ENCODE measurements at places on chromosomes 2 and 18.

DNA sequence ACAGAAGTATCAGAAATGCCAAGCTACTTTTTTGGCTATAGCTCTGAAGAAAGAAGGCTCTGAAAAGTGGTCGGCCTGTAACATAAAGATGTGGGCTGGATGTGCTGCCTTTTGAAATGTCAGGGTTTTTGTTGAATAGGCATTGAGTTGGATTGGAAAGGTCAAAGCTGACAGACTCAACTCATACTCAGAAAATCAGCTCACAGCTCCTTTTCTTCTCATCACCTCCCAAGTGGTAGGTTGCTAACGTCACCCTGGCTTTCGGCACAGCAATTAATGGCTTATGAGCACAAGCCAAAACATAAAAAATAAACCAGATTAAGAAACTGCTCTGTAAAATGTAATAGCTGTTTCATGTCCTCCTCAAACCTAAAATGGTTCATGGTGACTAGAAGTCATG is 68.3 kb downstream of the KCNF1 start:
- DNase-seq = no peak

DNA sequence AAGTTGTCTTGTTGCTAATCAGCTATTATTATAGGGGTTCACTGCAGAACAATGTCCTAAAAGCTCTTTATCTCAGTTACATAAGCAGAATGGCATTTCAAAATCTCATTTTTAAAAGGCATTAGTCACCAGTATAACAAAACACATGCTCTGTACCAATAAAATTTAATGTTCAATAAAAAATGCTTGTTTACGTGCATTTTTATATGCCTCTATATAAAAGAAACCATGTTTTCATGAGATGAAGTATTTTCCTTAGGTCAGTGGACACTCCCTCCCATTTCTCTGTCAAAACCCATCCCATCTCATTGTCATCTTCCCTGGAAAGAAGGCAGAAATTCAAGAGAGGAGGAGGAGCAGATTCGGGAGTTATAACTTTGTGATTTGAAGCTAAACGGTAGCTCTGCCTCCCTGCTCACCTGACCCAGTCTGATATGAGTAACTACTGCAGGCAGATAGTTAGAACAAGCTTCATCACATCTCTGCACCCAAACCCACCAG is 231.9 kb upstream of the SIX2 start:
- DNase-seq = no peak

DNA sequence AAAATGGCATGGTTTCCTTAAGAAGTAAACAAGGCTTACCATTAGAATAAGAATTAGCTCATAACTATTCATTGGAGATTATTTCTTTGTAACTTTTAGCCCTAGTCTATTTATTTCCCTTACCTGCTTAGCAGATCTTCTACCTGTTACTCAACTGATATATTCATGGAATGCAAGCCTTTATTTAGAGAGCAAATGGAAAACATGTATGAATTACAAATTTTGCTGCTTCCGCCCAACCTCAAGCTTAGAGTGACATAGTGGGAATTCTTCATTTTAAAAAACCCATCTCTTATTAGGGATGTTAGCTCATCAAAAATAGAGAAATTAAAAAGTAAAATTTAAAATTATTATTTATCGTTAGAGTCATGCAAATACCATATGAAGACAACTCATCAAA is 110.9 kb downstream of the STRN start:
- DNase-seq = no peak

- no peak for DNase-seq
Measured at GRCh38 chr2:205013586-205013985, 468.3 kb downstream of the PARD3B start.

DNA sequence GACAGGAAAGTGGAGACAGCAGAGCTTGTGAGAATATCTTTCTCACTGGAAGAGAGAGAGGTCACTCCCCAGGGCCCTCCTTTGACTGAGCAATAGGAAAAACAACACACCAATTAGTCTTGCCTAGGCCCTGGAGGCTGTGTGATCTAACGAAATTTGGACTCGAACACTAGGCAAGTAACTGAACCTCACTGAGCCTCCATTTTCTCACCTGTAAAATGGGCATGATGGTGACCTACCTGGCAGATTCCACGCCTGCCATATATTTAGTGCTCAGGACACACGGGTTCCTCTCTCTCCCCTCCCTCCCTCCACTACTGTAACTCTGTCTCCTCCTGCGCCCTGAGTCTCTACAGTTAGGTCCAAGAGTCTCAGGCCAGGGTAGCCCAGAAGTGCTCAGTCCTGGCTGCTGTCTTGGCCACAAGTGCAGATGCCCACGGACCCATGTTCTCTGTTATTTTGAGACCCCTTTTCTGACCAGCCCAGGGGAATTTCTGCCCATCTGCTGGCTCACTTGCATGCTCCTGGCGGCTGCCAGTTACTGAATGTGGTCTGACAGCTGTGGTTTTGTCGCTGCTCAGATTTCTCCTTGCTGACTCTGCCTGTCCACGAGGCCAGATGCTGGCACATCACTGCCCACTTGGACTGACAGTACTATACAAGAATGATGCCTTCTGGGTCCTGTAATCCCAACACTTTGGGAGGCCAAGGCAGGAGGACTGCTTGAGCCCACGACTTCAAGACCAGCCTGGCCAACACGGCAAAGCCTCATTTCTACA is 9.6 kb upstream of the GIGYF2 start:
- no peak for DNase-seq
